ENCODE measurements at places on chromosomes 7 and 10.

GRCh38 chr7:155487509-155488482, 29.9 kb downstream of the EN2 start:
- DNase-seq: no peak

- DNase-seq: no peak
Observed at GRCh38 chr10:43424416-43424815, 12.5 kb upstream of the ZNF487 start.

GRCh38 chr10:89392974-89393373, 551 bp downstream of the IFIT1 start:
- DNase-seq: no peak

DNA sequence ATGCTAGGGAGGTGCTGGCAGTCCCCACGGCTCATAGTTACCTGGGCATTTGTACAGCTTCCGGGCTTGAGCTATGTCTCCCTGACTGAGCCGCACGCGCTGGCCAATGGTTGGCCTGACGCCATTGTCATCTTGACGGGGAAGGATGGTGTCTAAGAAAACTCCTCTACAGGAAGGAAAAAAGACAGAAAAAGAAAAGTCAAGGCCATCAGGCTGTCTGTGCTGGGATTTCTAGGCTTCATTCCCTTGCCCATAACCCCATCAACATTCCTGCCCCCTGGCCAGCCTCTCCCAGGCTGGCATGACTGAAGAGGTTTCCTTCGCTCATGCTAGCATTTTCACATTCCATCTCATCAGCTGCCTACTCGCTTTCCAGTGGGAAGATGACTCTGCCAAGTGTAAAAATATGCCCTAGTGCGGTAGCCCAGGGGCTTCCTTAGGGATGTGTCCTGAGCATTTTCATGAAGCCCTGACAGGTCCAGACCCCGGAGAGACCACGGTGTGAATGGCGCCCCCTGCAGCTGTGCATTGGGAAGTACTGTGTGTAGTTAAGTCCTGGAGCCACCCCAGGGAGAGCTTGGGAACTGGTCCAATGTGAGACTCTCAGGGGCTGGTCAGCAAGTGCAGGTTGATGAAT, 54.5 kb upstream of the OPALIN start:
- no peak for DNase-seq

DNA sequence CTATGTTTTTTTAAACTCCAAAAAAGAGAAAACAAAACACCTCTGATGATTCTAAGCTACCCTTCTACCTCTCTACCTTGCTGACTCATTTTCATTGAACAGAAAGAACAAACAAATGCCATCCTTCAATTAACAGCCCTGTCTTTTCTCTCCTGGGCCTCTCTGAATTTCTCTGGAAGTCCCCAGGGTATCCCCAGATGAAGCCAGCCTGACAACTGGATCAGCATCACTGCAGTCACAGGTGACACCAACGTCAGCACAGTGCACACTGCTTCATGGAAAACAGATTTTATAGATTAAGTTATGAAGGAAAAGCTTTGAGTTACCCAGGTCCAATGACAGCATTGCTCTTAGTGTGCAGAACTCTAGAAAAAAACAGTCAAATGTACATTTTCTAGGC, 5.7 kb downstream of the HUS1 start:
- no peak for DNase-seq

DNA sequence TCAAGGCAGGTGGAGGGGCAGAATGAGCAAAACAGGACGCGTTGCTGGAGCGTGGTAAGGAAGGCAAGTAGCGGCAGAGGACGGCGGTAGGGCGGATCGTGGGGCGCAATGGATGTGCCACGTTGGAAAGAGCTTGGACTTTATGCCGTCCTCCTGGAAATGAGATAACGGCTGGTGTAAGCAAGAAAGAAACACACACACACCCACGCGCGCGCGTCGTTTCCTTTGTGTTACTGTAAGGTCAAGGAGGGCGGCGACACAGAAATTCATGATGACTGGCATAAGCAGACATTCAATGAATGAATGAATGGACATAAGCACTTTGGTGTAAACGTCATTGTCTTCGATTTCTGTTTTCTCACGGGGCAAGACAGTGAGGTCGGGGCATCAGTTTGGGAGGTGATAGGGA, 683 bp upstream of the ENTPD7 start:
- DNase-seq: peak; percentile 27

DNA sequence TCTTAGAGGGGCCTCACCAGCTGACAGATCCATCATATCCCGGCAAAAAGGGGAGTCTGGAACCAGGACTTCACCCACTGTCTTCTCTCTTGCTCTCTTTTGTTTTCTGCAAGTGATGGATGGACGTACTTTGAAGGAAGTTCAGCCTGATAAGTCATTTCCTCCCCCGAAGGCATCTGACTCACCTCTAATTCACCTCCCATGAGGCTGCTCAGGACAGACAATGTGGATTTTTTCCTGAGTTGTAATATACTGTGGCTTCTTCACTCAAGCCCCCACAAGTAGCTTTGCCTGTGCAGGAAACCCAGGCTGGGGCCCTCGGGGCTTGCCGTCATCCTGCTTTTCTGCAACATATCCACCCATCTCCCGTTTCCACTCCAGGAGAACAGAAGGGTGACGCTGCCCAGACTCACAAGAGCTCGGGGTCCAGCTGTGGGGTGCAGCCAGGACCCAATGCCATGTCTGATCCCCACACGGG, 70.4 kb downstream of the ASB13 start:
- DNase-seq: no peak

DNA sequence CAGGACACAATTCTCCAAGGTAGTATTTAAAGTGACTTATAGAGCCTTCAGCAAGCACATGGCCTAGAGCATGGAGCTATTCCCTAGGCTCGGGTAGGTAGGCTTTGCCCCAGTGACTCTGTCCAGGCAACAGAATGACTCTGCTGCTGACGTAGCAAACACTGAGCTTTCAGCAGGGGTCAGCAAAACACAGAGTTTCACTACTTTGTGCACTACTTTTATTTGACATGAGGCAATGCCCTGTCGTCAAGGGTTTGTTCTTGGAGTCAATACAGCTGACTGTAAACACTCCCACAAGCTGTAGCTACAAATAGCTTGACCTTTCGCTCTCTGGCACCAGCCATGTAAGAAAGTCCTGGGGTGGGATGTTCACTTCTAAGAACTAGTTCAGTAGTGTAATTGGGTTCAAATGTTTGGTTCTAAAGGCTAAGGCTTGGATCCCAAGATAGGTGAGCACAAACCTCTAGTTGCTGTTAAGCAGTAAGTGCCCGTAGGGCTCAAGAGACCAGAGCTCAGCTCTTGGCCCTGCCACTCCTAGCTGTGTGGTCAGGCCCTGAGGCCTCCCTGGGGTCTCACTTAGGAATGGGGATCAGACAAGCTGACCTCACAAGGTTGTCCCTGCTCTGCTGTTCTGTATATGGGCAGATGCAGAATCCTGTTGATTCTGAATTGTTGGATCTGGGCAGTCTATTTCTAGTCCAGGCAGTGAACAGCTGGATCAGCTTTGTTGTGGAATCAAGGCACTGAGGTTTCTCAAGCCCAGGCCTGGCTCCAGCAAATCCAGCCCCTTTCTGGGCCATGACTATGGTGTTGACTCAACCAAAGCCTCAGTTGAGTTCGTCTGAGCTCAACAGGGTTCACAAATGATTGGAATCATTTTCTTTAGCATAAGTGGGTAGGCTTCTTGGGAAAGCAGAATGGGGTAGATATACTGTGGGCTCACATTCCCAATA, 10.7 kb downstream of the NODAL start:
- DNase-seq: no peak

GRCh38 chr7:86313842-86314241, 329.9 kb upstream of the GRM3 start:
- DNase-seq: no peak

DNA sequence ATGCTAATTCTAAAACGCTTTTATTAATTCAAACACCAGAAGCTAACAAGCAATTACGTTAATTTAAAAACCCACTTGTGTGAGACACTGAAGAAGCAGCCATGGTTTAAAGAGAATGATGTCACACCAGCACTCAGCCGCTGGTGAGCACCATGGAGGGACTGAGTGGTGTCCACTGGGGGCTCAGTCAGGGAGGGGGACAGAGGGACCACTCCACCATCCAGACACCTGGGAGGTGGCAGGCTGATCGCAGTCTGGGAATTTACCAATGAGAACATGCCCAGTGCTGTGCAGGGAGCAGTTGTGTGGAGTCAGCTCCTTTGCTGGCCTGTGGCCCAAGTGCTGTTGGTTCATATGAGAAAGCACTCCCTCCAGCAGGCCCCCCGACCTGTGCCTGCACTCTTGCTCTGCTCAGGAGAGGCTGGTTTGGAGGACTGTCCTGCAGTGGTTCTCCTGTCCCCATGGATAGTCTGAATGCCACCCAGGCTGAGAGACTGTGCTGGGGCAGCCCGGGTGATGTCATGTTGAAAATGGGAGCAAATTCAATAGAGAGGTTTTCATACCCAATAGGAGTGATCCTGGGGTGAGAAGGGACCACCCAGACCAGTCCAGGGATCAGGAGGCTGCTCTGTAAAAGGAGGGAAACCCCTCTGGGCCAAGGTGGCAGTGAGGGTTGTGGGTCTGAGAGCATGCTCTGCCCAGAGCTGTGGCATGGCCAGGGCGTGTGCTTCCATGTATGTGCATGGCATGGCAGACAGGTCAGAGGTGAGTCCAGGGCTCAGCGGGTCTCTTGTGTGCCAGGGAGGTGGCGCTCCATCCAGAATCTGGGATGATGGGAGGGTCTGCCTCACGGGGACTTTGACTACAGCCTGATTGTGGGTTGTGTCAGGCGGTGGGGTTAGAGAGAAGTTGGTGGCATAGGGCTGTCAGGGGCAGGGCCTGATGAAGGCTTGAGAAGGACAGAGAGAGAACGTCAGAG, 12.7 kb downstream of the ADCY1 start:
- DNase-seq: no peak

- no peak for DNase-seq
Observed at GRCh38 chr10:127376071-127376470, 173.0 kb upstream of the NPS start.

- DNase-seq: no peak
Observed at GRCh38 chr7:140200061-140200989, 23.5 kb upstream of the KDM7A start.

DNA sequence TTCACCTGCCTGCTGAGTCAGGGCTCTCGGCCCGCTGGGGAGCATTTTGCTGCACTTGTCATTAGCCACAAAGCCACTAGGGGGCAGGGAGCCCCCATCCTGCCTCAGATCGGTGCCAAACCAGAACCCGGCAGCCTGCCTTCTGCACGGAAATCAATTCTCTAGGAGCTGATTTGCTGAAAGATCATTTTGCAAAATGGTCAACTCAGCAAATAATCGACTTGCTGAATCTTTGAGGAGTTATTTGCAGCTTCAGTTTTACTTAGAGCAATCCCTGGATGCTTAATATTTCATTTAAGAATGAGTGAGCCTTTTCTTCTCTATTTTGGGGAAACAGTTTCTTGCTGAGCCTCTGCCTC, 1.7 kb upstream of the GIMAP8 start:
- peak; percentile 33 for DNase-seq

DNA sequence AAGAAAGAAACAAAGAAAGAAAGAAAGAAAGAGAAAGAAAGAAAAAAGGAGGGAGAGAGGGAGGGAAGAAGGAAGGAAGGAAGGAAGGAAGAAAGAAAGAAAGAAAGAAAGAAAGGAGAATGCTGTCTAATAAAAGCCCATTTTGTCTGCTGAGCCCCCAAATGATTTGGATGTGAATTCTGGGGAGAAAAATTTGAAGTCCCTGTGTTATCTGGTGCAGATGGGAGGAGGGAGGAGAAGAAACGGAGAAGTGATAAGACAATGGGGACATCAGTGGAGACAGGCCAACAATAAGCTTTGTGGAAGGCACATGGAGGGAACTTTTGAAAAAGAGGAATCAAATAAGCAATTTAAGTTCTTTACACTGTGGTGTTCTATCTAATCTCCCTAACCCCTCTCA, 24.6 kb upstream of the TMEM273 start:
- no peak for DNase-seq

DNA sequence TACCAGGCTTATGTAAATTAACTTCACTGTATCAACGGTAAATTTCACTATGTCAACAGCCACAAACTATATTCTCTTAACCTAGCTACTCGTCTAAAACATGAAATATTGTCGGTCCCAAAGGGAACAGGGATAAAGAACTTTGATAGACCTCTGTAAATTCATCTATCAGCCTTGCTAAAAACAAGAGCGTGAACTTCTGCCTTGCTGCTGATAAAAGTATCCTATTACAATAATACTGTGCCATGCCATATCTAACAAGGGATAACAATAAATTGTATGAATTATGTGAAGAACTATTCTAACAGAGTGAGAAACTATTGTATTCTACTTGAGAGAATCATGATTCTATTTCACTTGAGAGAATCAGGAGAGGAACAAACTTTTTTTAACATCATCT, 117.2 kb downstream of the CNOT4 start:
- no peak for DNase-seq

- no peak for DNase-seq
Observed at GRCh38 chr7:49403844-49404243, 369.6 kb upstream of the VWC2 start.

DNA sequence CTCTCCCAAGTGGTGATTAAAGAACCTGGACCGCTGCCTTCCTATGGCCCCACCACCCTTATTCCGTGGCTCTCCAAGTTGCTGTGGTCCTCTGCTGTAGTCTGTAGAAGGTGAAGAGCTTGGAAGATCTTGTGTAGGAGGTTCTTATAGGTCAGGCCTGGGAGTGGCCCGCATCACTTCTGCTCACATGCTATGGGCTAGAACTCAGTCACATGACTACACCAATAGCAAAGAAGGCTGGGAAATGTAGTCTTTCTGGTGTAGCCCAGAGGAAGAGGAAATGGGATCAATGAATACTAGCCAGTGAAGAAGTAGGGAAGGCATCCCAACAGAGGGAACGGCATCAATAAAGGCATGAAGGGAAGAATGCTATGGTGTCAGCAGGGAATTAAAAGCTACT, 41.3 kb upstream of the AOAH start:
- DNase-seq: no peak

GRCh38 chr10:128053356-128053755, 72.9 kb downstream of the MKI67 start:
- DNase-seq: no peak

DNA sequence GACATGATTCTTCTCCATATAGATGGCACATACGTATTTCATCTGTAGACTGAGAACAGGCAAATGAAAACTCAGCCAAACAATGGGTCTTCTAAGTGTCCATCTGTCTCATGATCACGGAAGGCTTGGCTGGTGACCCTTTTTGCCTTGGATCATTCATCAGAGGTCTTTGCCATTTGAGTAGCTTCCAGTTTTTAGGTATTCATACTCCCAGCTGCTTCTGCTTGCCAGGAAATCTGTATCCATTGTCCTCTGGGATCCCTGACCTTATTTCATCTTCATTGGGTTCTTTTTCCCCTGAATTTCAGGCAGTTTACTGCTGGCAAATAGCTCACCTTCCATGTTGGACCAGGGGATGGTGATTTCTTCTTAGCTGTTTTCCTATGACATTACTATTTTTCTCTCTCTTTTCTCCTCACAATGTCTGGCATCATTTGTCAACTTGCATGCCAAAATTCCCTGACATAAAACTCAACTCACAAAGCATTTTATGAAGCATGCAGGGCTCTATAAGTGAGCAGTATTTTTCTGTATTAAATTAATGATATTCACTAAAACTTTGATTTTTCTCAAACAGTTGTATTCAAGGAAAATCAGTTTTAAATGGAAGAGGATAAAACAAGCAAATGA, 241.2 kb downstream of the DNAJB9 start:
- DNase-seq: no peak

- no peak for DNase-seq
Observed at GRCh38 chr10:131938681-131939080, 37.9 kb downstream of the PPP2R2D start.

- DNase-seq: no peak
Observed at GRCh38 chr7:138472292-138473079, 12.4 kb downstream of the TRIM24 start.
